GM12891 (cell line): ENCODE measurements at places on chromosomes 12 and 14.

DNA sequence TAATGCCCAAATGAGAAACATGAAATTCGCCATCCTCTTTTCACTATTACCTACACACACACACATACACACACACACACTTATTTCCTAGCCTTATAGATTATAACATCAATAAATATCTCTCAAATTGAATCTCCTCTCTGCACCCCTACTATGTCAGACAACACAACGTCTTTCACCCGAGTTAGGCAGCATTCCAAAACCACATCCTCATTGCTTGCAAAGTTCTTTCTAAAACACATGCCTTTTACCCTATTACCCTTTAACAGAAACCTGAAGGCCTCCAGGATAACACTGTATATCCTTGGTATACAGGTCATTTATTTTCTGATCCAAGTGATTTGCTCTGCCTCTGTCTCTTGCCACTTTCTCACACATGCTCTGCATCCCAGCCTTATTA lies 56.3 kb downstream of the KCNH5 start:
- no peak for DNase-seq

GRCh38 chr14:103104389-103104653 lies 9.8 kb downstream of the EXOC3L4 start:
- no peak for DNase-seq

DNA sequence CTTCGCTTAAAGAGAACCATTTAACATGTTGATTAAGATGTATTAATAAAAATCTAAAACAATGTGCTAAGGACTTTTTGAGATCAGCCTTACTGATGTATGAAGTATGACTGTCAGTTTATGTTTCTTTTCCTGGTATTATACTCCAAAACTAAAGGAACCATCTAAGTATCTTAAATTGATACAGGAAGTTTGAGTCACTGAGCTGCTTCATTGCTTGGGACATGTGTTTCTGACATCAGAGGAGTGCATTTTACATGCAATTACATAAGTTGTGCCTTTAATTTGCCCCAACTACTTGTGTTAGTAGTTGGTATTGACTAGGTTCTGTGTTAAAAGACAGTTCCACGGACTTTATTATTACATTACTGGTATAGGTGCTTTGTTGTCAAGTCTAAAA lies 50.9 kb downstream of the PROX2 start:
- DNase-seq, result no peak

DNA sequence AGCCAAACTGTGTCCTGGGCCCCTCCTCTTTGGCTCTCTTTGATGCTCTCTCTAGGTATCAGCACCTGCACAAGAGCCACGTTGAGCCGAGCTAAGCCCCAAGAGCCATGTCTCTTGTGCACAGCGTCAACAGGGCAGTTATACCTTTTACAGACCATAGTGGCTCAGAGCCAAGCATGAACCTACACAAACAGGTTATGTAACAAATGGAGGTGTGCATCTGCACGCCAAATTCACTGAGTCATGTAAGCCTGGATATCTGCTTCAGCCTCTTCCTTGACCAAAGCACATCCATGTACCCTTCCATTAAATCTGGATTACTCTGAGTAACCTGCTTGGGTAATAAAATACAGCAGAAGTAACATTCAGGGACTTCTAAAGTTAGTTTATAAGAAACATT lies 509.7 kb downstream of the NAV3 start:
- DNase-seq, result no peak

DNA sequence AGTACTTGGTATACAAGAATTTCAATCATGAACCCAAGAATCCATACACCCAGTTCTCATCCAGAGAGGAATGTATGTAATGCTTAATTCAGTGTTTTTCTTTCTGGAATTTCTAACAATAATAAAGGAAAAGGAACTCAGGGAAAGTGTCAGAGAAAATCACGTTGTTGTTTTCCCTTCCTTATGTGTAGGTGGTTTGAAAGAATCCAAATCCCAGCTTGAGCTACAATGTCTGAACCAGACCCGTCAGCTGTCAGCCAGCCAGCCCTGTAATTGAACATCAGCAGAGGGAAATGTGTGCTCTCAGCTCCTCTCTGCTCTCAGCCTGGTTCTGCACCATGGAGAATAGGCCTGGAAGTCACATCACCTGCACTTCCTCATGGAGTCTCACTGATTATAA lies 126.5 kb downstream of the TMEM30B start:
- DNase-seq, result no peak

DNA sequence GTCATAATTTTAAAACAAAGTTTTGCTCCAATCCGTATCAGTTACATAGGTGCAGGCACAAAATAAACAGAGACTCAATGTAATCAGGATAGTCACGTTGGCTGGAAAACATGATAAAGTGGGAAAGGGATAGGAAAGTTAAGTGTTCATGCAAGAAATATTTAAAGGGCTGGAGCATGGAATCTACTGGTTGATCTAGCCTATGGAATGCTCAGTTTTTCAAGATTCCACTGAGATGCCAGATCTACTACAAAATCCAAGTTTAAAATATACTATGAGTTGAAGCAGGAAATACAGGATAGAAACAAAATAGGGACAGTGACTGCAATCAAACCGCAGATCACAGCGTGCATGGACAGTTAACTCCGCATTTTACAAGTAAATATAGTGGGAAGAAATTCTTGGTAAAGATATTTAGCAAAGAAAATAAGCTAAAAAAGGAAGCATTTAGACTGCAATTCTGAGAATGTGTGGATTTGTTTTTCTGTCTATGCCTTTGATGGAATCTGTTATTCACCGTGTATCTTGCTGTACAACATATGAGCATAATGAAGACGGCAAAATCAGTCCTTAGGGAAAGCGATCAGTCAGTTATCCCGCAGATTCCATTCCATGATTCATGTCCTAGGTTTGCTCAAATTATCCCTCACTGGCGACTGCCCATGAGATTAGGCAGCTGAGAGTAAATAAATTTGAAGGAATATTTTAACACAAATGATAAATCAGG lies 1044.3 kb downstream of the FLRT2 start:
- DNase-seq, result no peak

DNA sequence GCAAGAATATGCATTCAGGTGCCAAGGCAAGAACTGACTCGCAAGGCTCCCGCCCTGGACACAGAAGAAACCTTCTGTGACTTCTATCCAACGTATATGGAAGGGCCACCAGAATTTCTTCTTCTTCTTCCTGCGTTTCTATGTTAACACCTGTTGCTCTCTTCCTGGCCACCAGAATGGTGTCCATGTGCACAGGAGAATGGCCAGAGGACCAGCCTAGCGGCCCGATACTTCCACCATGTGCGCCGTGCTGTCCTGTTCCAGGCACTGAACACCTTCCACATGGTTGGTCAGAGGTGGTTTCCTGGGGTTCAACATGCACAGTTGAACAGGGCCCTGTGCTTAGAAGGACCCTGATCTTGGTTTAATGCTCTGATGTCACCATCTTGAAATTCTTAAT lies 455.8 kb downstream of the BCL11B start:
- no peak for DNase-seq

- DNase-seq, result no peak
These were observed 4.2 kb downstream of the CDK2AP1 start for GRCh38 chr12:123267335-123267920.

DNA sequence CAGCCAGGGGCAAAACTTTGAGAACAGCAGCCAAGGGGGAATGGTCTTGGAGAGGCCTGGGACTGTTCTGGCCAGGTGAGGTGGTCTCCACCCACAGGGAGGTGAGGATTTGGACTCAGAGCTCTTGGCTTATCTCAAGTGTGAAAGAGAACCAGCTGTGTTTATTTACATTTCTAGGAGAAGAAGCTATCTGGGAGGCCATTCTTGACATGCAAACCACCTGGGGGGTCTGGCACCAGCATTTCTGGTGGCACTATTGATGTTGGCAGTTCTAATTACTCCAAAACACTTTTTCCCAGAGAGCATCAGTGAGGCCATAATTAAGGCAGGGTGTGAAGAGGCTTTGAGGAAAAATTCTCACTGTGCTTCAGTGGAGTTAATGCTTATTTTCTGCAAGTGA lies 95.1 kb downstream of the CAND1 start:
- DNase-seq, result no peak

- no peak for DNase-seq
These were observed 305.0 kb upstream of the DIO3 start for GRCh38 chr14:101256266-101256665.
